ENCODE measurements at places on chromosomes 7 and 10. TPM values are rescaled to one million over a fixed set of nuclear protein-coding genes. Genes with fewer than 3 reads are reported as not detected.

GRCh38 chr10:60414877-60415585 is 25.4 kb upstream of the ANK3 start:
- DNase-seq: no peak

- DNase-seq: no peak
These were observed 91.0 kb downstream of the AKR1D1 start for GRCh38 chr7:138167222-138167621.

- no peak for DNase-seq
These were observed 134.5 kb downstream of the FAM53B start for GRCh38 chr10:124609698-124610097.

GRCh38 chr7:91961816-91962215 is 21.2 kb downstream of the AKAP9 start:
- no peak for DNase-seq

GRCh38 chr10:97192952-97193435 is 7.2 kb upstream of the SLIT1 start:
- no peak for DNase-seq

GRCh38 chr7:24227068-24227467 is 56.9 kb upstream of the NPY start:
- no peak for DNase-seq

- no peak for DNase-seq
These were observed 13.1 kb downstream of the NPTX2 start for GRCh38 chr7:98630149-98630548.

GRCh38 chr7:106053109-106053508 is 59.0 kb downstream of the SYPL1 start:
- no peak for DNase-seq

BICC1 gene
- 1.6 TPM for total RNA-seq

GBX1 gene
- total RNA-seq: not detected

ZNF488 gene
- 0.08 TPM for total RNA-seq

AGR2 gene
- 1.2 TPM for total RNA-seq

All from left lobe of liver (tissue), 2 donors.